ENCODE measurements at places on chromosomes 1 and 21.

DNA sequence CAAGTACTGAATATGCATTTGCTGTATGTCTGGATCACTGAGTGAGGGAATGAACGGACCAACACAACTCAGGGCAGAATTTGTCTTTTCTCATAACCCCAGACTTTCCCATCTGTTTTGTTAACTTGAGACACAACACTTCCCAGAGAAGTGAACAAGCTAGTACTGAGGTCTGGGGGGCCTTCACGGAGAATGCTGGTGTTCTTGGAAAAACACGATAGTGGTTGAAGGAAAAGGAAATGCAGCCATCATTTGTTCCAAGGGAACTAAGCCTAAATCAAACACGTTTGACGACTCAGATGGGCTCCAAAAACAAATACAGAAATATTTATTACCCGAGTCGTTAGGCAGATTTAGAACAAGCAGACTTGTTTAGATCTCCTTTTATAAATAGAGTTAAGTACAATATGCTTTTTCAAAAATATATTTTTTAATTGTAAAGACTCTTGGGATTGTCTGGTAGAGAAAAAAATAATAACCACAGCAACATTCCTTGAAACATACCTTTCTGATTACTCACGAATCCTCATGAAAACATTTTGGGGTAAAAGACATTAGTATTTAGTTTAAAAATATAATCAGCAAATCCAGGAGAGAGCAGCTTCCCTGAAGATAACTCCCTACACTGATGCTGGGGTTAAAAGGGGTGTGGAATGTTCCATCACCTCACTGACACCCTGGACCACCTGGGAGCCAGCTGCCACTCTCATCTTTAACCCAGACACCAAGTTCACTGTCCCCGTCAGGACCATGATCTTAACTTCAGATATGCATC is 427.7 kb upstream of the RUNX1 start:
- peak; percentile 43 for DNase-seq

DNA sequence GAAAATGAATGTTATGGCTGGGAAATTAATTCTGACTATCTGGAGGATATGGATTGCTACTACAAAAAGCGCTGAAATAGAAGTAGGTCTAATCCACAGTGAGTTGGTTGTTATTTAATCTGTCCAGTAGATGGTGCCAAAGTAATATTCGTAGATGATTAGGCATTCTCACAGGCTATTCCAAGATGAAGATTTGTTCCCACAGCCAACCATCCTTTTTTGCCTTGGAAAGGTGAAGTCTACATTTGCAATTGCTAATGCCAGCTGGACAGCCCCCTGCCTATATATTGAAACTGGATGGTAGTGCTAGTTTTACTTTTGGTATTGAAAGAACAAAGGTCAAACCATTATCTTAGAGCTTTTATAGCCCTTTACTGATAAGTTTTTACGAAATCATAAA is 43.8 kb downstream of the RBM11 start:
- DNase-seq: peak; percentile 54

DNA sequence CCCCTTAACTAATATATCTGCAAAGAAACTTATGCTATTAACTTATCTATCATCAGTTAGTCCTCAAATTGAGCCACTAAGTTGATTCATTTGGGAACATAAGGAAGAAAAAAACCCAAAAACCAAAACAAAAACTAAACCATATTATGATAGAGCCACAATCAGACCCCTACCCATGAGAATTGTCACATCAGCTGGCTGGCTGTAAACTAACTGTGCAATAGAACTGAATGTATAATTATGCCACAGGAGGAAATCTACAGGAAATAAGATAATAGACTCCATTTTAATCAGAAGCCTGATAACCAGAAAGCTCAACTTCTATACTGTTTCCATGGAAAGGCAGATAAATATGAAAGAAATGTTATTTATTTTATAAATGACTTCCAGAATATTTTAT is 110.0 kb downstream of the RGL1 start:
- no peak for DNase-seq

DNA sequence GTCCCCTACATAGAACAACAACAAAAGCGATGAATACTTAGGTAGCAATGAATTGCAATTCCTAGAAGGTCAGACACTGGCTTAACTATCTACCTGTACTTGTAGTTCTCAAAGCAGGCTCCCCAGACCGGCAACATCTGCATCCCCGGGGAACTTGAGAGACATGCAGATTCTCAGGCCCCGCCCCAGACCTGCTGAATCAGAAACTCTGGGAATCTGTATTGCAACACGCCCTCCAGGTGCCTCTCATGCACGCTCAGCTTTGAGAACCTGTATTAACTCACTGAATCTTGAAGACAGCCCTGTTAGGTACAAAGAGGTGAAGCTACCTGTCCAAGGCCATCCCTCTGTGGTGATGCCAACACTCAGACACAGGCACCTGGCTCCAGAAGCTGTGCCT is 128.1 kb downstream of the KAZN start:
- DNase-seq: no peak

- DNase-seq: peak; percentile 53
These were observed 23.0 kb downstream of the KNCN start for GRCh38 chr1:46528297-46528955.

DNA sequence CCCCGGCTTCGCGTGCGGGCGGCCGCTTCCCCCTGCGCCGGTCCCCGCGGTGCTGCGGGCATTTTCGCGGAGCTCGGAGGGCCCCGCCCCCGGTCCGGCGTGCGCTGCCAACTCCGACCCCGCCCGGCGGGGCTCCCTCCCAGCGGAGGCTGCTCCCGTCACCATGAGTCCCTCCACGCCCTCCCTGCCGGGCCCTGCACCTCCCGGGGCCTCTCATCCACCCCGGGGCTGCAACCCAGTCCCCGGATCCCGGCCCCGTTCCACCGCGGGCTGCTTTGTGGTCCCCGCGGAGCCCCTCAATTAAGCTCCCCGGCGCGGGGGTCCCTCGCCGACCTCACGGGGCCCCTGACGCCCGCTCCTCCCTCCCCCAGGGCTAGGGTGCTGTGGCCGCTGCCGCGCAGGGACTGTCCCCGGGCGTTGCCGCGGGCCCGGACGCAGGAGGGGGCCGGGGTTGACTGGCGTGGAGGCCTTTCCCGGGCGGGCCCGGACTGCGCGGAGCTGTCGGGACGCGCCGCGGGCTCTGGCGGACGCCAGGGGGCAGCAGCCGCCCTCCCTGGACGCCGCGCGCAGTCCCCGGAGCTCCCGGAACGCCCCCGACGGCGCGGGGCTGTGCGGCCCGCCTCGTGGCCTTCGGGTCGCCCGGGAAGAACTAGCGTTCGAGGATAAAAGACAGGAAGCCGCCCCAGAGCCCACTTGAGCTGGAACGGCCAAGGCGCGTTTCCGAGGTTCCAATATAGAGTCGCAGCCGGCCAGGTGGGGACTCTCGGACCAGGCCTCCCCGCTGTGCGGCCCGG is 159.2 kb downstream of the RUNX1 start:
- DNase-seq: peak; percentile 80

- no peak for DNase-seq
These were observed 37.4 kb upstream of the HSD17B7 start for GRCh38 chr1:162753001-162753658.

GRCh38 chr1:220982686-220983085 is 103.4 kb downstream of the HLX start:
- DNase-seq: no peak

Data from AG08395 (cell line).